ENCODE measurements at places on chromosomes 7 and 10. TPM values are rescaled to one million over a fixed set of nuclear protein-coding genes. Genes with fewer than 3 reads are reported as not detected.

DNA sequence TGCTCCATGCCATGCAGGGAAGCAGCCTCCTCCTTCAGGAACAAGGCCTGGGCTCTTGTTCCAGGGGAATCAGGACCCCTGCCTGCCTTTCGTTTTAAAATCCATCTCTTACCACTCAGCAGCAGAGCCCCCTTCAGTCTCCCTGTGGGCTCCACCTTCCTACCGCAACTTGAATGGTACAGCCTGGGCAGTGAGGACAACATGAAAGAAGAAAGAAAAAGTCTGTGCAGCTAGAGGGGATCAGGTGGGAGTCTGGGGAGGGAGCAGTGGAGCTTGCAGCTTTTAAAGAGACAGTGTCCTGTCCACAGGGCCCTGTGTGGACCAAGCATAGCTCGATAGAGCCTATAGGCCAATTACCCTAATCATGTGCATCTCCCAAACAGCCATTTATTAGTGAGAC, 3.7 kb downstream of the PLXNA4 start:
- DNase-seq: no peak

Gene CARD11
- polyA plus RNA-seq: 2.9 TPM

- DNase-seq: no peak
Measured at GRCh38 chr7:22302951-22303423, 54.0 kb downstream of the RAPGEF5 start.

Gene TMEM140
- polyA plus RNA-seq: 16.4 TPM

Gene CCDC172
- not detected for polyA plus RNA-seq

DNA sequence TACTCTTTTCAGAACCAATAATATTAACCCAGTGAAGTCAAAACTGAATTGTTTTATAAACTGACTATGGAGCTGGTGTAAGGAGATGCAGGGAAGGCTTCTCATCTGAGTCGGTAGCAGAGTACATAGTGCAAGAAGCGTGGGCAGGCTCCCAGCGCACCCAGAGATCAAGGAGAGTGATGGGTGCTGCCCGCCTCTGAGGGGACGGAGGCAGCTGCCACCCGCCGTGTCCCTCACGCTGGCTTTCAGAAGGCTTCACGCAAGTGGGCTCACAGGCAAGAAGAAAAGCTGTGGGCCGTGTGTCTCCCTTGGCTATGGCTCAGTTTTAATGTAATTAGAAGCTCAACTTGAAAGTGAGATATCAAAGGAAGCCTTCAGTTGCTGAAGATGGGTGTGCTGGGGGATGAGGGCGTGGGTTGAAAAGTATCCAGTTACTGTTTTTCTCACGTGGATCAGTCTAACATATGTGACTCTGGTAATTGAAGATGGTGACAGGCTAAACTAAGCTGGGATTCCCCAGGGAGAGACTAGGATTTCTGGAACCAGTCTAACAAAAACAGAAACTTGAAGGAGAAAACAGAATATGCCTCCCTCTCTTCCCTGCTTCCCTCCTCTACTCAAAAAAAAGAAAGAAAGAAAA, 159.9 kb downstream of the MGMT start:
- DNase-seq: no peak
